NCI-H446 treated with DMSO at 0.1 percent for 48 hours (cell line): ENCODE measurements at places on chromosomes 1 and 21.

DNA sequence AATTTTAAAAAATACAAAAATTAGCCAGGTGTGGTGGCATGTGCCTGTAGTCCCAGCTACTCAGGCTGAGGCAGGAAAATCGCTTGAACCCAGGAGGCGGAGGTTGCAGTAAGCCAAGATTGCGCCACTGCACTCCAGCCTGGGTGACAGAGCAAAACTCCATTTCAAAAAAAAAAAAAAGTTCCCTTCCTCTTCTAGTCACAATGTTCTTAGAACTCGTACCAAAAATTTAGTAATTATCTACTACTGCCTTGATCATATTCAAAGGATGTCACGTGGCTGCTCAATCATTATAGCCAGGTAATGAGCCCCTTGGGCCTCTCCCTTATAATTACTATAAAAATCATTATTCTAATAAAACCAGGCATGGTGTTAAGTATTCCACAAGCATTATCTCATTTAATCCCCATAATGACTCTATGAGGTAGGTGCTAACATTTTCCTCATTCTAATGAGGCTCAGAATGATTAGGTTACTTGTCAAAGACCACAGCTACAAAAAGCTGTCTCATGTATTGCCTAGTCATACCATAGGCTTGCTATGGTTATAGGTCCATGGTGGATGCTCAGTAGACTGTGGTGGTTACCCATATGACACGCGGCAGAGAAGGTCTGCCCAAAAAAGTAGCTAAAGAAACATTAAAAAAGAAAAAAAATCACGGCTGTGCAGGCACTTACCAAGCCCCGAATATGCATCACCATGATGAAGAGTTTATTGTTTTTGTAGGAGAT lies 15.5 kb upstream of the PPP1R15B start:
- no peak for DNase-seq

GRCh38 chr1:118081387-118081786 lies 103.6 kb downstream of the SPAG17 start:
- DNase-seq, result no peak

- DNase-seq, result no peak
Observed at GRCh38 chr1:818618-819291, 105.0 kb upstream of the SAMD11 start.

GRCh38 chr21:39688010-39688409 lies 57.0 kb upstream of the IGSF5 start:
- no peak for DNase-seq

DNA sequence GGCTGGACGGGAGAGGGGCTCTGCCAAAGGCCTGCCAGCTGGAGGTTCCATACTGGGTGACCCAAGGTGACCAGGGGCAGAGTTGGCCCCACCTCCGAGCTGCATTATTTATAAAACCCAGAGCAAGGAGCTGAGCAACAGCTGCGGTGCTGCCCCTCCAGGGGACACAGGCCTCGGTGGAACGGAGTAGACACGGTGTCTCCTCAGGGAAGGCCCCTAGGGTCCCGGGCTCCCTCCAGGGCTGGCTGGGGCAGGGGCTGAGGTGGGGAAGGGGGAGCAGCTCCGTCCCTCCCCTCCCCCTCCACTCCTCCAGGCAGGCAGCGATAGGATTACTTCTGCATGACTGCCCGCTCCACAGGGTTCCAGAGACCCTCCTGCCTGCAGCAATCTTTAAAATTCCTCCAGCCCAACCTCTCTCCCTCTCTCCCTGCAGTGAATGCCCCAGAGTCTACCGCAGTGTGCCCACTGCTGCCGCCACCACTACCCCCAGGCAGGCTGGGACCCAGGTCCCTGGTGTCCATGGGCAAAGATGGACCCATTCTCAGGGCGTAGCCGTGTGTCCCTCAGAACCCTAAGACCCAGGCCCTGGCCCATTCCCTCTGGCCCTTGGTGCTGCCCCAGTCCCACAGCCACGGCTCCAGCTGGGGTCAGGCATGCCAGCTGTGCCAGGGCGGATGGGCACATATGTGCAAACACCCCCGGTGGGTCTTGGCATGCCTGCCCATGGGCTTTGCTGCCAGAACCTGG lies 10.8 kb downstream of the AHDC1 start:
- no peak for DNase-seq

GRCh38 chr1:28902738-28903137 lies 11.6 kb upstream of the EPB41 start:
- no peak for DNase-seq

- DNase-seq, result no peak
Observed at GRCh38 chr1:212161231-212161781, 123.9 kb upstream of the PPP2R5A start.

GRCh38 chr1:112762541-112763500 lies 47.7 kb upstream of the PPM1J start:
- no peak for DNase-seq

DNA sequence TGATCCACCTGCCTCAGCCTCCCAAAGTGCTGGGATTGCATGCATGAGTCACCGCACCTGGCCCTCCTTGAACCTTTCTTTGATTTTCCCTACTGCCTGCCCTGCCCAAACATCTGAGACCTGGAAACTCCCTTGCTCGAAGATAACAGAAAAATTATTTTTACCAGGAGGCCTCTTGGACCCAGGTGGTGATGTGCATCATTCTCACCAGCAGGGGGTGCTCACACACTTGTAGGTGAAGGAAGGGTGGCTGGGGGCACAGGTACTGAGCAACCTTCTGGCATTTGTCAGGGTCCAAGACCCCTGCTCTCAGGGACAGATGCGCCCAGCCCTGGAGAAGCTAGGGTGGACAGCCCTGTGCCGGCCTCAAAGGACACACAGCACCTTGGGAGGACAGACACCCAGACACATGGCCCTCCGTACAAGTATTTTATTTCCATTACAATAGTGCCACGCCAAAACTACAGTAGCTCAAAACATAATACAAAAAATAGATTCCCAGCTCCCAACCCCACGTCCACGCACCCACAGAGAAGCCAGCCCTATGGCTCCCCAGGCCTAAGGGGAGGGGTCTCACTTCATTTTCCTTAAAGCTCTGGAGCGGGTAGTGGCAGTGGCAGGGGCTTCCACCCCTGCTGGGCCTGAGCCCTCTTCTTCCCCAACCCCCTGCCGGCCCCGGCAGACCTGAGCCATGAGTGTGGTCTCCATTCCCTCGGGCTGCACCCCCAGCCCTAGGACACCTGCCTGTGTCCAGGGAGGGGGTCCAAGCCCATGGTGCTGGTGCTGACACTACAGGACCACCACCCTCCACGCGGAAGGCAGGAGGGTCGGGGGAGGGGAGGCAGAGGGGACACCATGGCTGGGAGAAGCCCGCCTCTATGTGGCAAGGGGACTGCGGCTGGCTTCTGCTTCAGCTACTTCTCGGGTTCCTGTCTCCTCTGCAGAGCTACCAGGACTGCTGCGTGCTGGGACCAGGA lies 40.4 kb upstream of the EIF4G3 start:
- no peak for DNase-seq
